ENCODE measurements at places on chromosomes 12 and 14.

- no peak for DNase-seq
Observed at GRCh38 chr14:64992328-64992885, 5.7 kb downstream of the FNTB start.

DNA sequence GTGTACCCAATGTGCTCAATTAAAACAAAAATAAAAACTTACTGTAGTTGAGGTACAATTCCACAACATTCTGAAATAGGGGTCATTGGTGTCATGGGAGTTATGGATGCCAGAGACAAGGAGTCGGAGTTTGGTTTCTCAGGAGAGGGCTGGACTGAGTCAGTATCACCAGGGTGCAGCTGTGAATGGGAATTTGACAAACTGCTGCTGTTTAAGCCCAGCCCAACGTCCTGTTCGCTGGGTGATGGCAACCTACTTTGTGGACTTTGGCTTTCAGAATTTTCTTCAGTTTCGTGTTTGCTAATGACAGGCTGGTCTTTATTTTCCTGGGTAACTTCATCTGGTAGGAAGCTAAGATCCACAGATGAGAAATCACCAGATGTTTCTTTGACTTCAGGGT is 3.9 kb downstream of the TBPL2 start:
- DNase-seq: no peak

DNA sequence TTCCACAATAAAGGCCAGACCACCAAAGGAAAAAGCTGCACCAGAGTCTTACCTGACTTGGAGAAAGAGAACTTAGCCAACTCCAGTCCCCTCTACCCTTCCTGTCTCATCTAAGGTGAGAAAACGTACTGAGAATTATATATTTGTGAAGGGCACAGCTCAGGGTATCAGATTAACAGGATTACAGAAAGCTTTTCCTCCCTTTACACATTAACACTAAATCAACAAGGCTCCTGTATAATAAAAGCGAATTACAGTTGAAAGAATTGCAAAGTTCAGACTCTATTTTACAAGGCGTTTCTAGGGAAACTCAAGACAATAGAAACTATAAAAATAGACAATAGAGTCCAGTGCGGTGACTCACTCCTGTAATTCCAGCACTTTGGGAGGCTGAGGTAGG is 82.7 kb upstream of the RPL10L start:
- no peak for DNase-seq

GRCh38 chr12:18926188-18926587 is 188.3 kb downstream of the CAPZA3 start:
- no peak for DNase-seq

GRCh38 chr12:19489168-19489567 is 49.9 kb downstream of the AEBP2 start:
- no peak for DNase-seq

- DNase-seq: no peak
Observed at GRCh38 chr14:67432050-67432564, 20.1 kb upstream of the PLEK2 start.

DNA sequence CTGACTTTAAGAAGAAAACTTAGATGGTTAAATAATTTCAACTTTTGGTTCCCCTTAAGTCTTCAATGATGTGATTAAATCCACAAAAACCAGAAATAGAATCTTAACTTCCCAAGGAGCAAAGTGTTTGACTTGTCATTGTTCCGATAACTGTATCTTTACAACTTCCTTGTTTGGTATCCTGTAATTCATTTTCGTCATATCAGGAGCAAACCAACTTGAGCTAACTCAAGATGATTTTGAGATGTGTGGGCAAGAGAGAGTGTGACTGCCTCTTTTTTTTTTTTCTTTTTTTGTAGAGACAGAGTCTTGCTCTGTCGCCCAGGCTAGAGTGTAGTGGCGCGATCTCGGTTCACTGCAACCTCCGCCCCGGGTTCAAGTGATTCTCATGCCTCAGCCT is 25.3 kb downstream of the DRAM1 start:
- no peak for DNase-seq

DNA sequence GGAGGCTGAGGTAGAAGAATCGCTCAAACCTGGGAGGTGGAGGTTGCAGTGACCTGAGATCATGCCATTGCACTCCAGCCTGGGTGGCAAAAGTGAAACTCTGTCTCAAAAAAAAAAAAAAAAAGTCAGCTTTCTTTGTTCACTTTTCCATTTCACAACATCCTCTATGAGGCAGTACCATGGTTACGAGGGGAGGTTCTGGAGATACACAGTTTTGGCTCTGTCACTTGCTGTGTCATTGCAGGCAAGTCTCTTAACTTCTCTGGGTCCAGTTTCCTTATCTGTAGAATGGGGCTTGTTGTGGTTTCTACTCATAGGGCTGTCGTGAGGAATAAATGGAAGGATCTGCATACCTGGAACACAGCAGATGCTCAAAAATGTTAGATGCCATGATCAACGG is 75.6 kb upstream of the SLC24A4 start:
- no peak for DNase-seq

GRCh38 chr14:90520326-90520725 is 123.5 kb downstream of the CALM1 start:
- no peak for DNase-seq

DNA sequence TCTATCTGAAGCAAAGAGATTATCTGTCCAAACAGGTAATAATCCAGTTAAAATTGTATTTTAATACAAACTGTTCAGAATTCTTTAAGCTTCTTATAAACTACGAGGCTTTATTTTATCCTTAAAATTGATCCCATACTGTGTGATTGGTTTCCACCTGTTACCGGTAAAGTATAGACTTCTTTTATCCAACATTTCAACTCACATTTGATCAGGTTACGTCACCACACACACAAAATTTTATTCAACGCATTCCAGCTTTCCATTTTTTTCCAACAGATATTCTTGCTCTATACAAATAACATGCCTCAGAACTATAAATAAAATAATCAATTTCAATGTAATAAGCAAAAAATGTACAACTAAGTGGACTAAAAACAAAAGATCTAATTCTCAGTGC is 4.5 kb downstream of the NOVA1 start:
- DNase-seq: no peak

DNA sequence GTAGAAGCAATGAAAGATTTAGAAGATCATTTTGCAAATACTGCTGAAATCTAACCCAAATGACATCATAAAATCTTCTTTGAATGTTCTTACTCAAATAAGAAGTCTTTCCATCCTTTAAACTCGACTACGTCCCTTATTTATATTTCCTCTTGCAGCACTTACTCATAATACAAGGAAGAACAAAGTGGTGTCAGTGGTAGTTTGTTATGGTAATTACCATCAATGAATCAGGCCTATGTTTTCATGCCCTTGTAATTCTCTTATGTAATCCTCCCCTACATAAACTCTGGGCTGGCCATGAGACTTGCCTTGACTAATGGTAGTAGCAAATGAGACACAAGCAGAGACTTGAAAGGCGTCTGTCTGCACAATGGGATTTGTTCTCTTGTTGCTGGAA is 17.0 kb downstream of the EEA1 start:
- no peak for DNase-seq

DNA sequence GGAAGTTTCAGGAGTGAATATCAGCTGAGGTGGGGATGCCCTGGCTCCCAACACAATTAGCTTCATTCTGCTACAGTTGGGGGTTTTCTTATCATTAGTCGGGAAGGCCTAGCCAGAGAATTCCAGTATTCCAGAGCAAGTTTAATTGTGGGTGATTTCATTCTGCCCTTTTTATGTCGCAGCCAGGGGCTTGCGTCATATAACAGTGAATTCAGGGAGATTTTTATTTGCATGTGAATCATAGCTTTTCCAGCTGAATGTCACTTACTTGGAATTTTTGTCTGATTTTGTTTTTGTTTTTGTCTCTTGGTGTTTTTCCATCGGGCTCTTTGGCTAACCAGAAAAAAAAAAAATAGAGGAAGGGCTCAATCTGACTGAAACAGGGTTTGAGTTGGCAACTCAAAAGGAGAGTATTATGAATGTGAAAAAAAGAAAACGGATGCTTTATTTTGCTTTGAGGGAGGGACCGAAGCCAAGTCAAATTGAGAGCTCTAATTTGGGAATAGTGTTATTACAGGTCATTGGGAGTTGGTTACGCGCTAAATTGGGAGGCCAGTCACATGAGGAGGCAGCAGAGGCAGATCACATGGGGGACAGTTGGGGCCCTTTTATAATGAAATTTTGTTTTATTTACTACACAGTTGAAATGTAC is 119.4 kb downstream of the SAMD4A start:
- no peak for DNase-seq

GRCh38 chr14:60616461-60616959 is 32.8 kb downstream of the SIX1 start:
- DNase-seq: no peak

GRCh38 chr14:105294142-105294597 is 6.6 kb downstream of the BRF1 start:
- peak; percentile 27 for DNase-seq

GRCh38 chr14:45246691-45247090 is 6.3 kb downstream of the MIS18BP1 start:
- DNase-seq: no peak

GRCh38 chr14:50364792-50365191 is 31.9 kb downstream of the CDKL1 start:
- DNase-seq: no peak

- no peak for DNase-seq
Observed at GRCh38 chr12:32906399-32907165, 10.0 kb upstream of the PKP2 start.
